ENCODE measurements at places on chromosomes 12 and 14.
A peak's percentile ranks its signal among the peaks of the same experiment; 100 is the strongest.

DNA sequence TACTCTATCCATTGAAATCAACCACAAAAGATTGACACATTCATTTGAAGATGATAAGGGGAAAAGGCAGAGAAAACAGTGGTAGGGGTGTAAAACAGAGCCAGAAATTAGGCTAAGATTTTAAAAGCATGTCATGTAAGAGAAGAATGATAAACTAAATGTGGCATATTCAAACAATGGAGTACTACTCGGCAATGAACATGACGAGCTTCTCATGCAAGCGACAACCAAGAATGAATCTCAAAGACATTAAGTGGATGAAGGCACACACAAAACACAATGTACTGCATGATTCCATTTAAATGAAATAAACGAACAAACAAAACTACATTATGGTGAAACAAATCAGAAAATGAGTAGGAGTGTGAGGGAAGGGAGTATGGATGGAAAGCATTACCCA lies 134.8 kb downstream of the ITPR2 start:
- no peak for DNase-seq

DNA sequence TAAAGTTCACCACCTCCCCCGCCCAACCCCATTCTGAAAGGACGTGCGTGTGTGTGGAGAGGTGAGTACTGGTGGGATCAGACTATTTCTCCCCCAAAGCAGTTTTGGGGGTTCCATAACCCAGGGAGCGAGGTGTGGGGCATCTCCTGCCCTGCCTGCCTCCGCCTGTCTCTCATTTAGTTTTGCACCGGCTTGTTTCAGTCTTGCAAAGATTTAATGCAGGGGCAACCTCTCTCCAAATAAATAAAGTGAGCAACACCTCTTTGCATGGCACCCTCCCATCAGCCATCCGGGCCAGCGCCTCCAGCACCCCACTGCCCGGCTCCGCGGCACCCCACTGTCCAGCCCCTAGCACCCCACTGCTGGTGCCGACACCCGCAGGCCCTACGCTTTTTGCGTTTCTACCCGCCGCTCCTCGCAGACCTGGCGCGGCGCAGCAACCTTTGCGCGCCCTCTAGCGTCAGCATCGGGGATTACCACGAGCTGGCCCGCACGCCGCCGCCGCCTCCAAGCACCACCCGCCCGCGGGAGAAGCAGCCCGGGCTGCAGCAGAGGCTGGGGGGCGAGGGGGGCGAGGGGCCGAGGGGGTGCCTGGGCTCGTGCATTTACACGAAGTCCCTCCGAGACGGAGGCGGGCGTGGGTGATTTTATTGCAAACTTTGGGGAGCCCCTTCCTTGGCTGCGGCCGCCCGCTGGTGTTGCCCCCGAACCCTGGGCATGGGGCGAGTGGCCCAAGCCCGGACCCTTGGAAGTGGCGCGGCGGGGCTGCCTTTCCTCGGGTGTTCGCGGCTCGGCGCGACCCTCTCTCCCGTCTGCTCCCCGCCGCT lies 55.8 kb upstream of the VRK1 start:
- DNase-seq = peak; percentile 63

DNA sequence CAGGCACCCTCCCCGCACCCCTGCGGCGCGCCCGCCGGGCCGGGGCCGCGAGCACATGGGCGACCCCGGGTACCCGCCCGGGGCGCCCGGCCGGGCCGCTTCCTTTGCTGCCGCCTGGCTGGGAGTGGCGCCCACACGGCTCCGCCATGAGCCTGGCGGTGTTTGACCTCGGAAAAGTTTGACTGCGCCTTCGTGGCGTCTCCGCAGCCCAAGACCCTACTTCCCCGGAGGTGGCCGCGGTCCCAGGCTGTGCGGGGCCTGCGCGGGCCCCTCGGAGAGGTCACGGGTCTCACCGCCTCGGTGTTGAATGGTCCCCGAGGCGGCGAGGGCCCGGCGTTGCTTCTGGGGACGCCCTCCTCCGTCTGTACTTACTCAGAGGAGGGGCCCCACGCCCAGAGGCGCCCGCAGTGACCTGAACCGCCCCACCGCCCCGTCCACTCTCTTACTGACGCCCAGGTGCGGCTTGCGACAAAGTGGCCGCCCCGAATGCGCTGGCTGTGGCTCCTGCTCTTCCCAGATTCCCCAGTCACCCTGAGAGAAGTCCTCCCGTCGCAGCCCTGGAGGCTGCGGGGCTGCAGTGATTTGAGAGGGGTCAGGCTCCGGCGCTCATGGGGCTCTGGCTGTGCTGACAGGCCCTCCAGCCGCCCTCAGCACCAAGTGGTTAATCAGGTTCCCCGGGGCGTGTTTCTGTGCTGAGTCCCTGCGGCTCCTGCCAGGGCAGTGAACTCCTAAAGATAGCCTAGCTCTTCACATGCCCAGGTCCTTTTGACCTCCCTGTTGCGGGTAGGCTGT lies 5.8 kb downstream of the KMT5A start:
- peak; percentile 50 for DNase-seq

- DNase-seq = no peak
Measured at GRCh38 chr14:54654605-54655004, 87.7 kb downstream of the SAMD4A start.

GRCh38 chr14:23052182-23052623 lies 5.1 kb downstream of the CDH24 start:
- no peak for DNase-seq

DNA sequence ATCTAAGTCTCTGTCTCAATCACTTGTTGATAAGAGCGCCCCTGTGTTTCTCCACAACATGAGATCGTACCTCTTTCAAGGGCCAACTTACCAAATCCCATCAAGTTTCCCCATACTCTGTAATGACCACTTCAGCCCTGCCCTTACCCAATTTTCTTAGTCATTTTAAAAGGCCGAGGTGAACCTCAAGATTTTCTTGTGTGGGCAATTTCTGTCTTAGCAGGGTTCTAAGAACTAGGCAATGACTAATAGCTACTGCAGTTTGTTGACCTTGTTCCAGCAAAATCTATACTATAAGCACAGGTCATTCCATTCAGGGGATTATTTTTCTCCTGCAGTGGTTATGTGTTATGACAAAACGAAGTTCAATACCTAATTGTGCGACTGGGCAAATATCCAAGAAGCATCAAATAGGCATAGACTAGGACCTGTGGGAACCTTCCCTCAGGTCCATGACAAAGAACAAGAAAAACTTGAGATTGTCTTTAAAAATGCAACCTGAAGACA lies 359.8 kb downstream of the PCNX1 start:
- DNase-seq = peak; percentile 4

DNA sequence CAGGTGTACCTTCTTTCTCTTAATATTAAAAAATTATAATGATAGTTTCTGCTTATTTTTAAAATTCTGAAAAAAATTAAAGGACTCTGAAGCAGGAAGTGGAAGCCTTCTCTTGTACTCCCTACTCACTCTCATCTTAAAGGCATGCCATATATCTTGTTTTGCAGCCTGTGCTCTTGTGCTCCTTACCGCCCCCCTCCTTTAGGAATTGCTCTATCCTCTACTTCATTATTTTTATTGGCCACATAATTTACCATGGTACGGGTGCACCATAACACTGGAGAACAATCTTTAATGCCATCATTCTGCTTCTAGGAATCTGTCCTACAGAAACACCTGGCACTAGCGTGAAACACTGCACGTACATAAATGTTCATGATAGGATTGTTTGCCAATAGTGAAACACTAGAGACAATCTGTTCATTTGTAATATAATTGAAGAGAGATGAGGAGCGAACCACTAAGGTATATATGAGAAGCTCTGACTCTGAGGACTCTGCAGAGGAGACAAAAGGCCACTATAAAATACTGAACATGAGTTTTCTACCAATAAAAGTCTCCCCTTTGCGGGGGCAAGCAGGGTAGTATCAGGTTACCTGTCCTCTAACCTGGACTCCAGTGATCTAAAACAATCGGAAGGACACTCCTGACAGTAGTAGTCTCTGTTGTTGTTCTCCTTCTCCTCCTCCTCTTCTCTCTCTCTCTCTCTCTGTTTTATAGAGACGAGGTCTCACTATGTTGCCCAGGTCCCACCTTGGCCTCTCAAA lies 6.3 kb upstream of the NYNRIN start:
- DNase-seq = peak; percentile 69

DNA sequence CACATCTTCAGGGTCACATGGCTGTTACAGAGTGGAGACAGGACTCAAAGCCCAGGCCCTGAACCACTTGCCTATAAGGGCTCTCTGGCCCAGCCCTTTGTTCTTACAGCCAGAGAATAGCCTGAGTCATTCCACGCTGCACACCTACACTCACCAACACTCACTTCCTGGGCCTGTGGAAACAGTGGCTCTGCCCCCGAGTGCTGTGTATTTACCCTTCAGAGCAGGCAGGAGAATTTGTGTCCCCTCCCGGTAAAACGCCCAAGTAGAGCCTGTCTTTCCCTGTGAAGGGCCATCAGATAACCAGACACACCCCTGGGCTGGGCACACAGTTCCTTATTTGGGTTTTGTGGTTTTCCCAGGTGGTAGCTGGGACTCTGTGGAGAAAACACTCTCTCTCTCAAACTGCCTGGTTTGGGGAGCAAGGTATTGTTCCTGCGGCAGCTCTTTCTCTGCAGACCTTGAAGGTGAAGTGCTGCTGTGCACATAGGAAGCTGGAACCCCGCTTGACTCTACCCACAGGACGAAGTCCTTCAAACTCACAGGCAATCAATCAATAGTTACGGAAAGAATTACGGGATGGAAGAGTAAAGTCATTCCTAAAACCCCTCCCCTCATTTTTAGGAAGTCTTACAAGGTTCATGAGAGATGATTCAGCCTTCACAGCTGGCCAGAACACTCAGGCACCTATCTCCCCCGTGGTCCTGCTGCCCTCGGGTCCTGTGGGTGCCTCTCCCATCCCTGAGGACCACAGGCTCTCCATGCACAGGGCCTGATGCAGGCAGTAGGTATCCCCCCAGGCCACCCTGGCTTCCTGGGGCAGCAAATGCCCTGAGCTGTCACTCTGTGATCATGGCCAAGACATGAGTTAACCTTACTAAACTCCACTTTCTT lies 20.3 kb downstream of the FIGNL2 start:
- DNase-seq = peak; percentile 38

- DNase-seq = no peak
Measured at GRCh38 chr12:60391051-60391450, 795.2 kb downstream of the SLC16A7 start.

DNA sequence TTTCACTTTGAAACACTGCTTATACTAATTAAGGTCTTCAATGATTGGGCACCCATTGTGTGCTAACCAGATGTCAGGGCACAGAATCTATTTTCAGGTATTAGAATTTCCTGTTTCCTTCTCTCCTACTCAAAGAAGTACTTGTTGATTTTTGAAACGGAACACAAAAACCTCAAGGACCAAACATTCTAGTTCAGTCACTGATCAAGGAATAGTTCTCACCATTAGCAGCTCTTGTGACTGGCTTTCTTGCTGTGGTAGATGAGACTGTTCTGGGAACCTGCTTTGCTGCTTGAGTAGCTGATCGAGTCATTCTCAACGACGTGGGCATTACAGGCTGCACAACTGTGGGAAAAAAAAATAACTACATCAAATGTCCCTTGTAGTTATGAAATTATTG lies 11.0 kb downstream of the DLGAP5 start:
- no peak for DNase-seq

- no peak for DNase-seq
Measured at GRCh38 chr12:103928682-103929045, 1.5 kb upstream of the HSP90B1 start.

GRCh38 chr14:102825307-102826095 lies 48.3 kb downstream of the TRAF3 start:
- no peak for DNase-seq

- no peak for DNase-seq
Measured at GRCh38 chr12:109495012-109495411, 17.6 kb downstream of the UBE3B start.

GRCh38 chr12:65022960-65023359 lies 98.1 kb downstream of the WIF1 start:
- peak; percentile 13 for DNase-seq

DNA sequence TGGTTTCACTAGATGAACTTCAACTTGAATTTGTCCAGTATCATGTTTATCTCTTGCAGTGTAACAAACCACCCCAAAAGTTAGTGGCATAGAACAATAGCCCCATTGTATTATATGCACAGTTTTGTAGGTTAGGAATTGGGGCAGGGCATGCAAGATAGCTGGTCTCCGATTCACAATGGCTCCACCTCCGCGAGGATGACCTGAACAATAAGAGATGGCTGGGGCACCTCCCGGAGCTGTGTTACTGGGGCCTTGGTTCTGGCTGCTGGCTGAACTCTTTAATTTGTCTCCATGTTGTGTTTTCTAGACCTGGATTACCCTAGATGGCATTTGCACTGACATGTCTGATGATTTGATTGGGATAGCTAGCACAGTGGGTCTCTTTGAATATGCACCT lies 20.4 kb upstream of the VRK1 start:
- DNase-seq = no peak

DNA sequence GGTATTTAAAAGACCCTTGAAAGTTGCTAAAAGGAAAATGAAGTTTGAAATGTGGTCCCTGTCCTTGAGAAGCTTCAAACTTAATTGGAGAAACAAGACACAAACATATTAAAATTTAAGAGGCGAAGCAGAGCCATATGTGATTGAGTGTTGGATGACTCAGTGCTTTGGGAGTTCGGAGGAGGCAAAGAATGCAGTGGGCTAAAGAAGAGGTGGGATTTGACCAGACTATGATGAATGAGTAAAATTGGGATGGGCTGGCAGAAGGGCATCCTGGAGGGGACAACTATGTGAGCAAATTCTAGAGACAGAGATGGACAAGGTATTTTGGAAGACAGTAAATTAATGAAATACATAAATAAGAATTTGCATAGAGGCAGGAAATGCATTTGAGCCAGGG lies 358.6 kb downstream of the EGLN3 start:
- no peak for DNase-seq

- DNase-seq = peak; percentile 55
Measured at GRCh38 chr12:98645572-98646067, 530 bp downstream of the APAF1 start.

GRCh38 chr14:74824997-74825396 lies 50.9 kb downstream of the PROX2 start:
- no peak for DNase-seq

DNA sequence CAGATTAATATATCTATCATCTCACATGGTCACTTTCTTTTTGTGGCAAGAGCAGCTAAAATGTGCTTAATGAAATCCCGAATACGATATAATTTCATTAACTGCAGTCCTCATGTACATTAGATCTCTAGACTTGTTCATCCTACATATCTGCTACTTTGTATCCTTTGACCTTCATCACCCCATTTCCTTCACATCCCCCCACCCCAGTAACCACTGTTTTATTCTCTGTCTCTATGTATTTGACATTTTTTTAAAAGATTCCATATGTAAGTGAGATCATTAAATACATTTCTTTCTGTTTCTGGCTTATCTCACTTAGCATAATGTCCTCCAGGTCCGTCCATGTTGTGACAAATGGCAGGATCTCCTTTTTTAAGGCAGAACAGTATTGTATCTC lies 23.0 kb upstream of the ST8SIA1 start:
- no peak for DNase-seq

- DNase-seq = no peak
Measured at GRCh38 chr12:127861406-127861805, 405.6 kb upstream of the TMEM132C start.

GRCh38 chr12:32522331-32523221 lies 123.2 kb downstream of the FGD4 start:
- no peak for DNase-seq

- peak; percentile 12 for DNase-seq
Measured at GRCh38 chr14:101010293-101010692, 106.8 kb upstream of the RTL1 start.

- DNase-seq = no peak
Measured at GRCh38 chr12:28234444-28234843, 44.2 kb downstream of the CCDC91 start.

- no peak for DNase-seq
Measured at GRCh38 chr14:63428486-63428885, 109.8 kb upstream of the GPHB5 start.

GRCh38 chr12:11668611-11669010 lies 19.1 kb downstream of the ETV6 start:
- no peak for DNase-seq

Data from NCI-H69 (cell line).